ENCODE measurements at places on chromosomes 4 and X.
A peak's percentile ranks its signal among the peaks of the same experiment; 100 is the strongest.

DNA sequence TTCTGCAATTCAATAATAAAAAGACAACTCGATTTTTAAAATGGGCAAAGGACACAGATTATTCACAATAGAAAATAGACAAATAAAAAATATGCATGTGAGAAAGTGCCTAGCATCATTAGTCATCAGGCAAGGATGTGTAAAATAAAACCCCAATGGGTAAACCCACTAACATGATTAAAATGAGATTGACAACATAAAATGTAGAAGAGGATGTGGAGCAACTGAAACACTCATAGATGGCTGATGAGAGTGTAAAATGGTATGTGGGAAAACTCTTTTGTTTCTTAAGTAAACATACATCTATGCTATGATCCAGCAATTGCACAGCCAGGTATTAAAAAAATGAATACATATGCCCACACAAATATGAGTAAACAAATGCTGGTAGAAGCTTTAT lies 177.6 kb downstream of the IQCM start:
- no peak for DNase-seq

GRCh38 chr4:123667496-123667895 lies 270.9 kb downstream of the SPRY1 start:
- no peak for DNase-seq

- no peak for DNase-seq
Observed at GRCh38 chrX:40440866-40441265, 139.9 kb upstream of the ATP6AP2 start.

DNA sequence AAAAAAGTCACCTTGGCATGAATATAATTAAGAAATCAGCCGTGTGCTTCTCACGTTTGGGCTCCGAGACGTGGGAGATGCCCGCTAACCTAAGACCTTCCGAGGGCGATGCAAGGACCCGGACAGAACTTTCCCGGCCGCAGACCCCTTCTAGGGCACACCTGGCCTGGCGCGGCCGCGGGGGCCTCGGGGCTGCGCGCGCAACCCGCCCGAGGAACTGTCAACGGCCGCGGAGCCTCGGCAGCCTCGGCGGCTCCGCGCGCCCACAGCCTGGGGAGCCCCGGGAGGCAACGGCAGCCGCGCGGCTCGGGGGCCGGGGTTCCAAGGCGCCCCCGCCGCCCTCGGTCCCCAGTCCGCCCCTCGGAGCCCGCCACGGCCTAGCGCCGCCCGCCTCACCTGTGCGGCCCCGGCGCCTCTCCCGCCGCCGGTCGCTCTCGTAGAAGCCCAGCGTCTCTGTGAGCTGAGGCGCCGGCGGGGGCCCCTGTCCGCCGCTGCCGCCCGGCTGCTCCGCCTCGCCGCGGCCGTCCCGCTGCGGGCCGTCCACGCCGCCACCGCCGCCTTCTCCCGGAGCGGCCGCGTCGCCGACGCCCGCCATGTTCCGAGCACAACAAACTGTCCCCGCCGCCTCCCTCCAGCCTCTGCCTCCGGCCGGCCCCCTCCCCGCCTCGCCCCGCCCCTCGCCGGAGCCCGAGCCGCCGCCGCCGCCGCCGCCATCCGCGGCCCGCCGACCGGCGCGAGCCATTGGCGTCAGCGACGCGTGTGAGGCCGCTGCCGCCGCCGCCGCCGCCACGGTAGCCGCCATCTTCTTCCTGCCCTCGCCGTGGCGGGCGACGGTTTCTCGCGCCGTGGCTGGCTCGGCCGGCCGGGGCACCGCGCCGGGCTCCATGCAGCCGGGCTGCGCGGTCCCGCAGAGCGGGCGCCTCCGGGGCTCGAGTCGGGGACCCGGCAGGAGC lies at the start of gene TAPT1:
Gene TAPT1, minus strand, starts transcription at position 609 of the 953 bp plus-strand sequence. Its CDS starts 14 bp downstream, at position 595.
- peak; percentile 55 for DNase-seq

- DNase-seq: no peak
Observed at GRCh38 chrX:153864561-153865320, 21.2 kb downstream of the L1CAM start.

- no peak for DNase-seq
Observed at GRCh38 chrX:119728487-119728886, 29.9 kb upstream of the SOWAHD start.
